NCI-H510A (cell line): ENCODE measurements at places on chromosomes 16 and 17.
A peak's percentile ranks its signal among the peaks of the same experiment; 100 is the strongest.

- no peak for DNase-seq
Observed at GRCh38 chr17:57442914-57443571, 186.7 kb downstream of the MSI2 start.

DNA sequence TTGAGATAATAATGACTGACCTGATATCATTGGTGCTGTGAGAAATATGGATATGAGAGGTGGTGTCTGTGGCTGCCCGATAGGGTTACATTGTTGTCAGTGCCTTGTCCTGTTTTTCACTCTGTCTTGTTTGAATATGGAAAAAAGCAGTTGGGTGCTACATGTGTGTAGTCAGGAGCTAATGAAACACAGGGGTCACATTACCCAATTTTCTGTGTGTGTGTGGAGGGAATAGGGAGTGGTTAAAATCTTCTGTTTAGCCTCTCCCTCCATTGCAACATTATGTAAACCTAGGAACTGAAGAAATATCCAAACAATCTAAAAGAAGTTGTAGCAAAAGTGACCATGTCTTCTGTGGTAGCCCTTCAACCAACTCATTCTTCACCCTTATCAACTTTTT lies 527.7 kb upstream of the SOX9 start:
- DNase-seq = no peak

- DNase-seq = no peak
Observed at GRCh38 chr16:80996688-80997138, 10.0 kb downstream of the CMC2 start.

DNA sequence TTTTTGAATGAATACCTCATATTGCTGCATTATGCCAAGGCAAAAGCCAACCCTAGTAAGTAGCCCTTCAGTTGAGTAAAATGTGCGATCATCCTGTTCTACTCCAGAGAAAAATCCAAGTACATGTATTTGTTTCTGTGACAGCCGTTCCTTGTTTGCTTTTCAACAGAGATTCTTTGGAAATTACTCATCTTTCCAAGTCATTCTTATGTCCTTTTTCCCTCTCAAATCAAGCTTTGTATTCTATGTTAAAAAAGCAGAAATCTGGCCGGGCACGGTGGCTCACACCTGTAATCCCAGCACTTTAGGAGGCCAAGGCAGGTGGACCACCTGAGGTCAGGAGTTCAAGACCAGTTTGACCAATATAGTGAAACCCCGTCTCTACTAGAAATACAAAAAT lies 112.9 kb upstream of the HAS3 start:
- no peak for DNase-seq

GRCh38 chr17:50935221-50935995 lies 69.3 kb upstream of the TOB1 start:
- no peak for DNase-seq

DNA sequence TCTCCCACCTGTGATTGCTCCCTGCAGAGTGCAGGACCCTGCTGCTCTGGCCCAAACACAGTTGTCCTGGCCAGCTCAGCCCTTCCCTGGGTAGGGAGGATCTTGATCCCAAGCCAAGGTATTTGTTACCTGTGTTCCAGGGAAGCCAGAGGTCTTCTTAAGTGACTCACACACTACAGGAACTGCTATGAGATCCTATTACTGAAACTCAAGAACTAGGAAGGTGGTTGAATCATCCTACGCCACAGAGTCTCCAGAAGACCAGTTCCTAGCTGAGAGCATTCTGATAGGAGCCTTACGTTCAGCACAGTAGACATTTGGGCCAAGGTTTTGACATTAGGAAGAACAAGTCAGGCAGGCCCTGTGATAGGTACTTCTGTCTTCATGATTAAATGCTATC lies 12.0 kb downstream of the CHST6 start:
- no peak for DNase-seq

GRCh38 chr17:39165841-39166349 lies at the start of gene ARL5C:
Gene ARL5C, minus strand, starts transcription at chr17:39166161. Its CDS starts 401 bp downstream, at chr17:39165760.
- DNase-seq = no peak

GRCh38 chr16:4364196-4365013 lies 7.2 kb upstream of the VASN start:
- no peak for DNase-seq

DNA sequence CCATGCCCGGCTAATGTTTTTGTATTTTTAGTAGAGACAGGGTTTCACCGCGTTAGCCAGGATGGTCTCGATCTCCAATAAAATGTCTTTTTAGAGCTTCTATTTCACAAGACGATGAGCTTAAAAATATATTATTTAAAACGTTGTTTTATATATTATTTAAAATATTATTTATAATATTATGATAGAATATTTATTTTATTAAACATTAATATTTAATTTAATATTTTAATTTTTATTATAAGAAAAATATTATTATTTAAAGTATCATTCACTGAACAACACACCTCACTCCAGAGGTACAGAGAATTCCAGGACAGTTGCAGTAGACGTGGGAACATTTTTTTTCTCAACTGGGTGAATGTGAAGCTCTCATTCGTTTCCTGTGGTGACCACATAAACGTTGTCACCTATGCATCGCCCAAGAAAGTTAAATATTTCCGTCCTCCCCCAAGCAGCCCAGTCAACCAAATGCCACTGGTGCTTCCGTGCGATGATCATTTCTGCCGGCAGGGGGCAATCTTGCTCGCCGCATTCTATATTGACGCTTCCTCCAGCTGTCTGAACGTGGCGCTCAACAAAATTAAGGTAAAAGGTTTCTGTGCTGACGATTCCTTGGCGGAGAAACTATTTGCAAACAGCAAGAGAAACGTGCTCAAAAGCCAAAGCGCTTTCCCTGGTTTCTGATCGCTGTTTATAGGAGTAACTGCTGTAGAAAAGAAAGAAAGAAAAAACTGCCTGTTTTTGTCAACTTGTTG lies 41.7 kb upstream of the PRSS54 start:
- DNase-seq = no peak

- DNase-seq = no peak
Observed at GRCh38 chr17:32586666-32587065, 99.9 kb downstream of the CDK5R1 start.

DNA sequence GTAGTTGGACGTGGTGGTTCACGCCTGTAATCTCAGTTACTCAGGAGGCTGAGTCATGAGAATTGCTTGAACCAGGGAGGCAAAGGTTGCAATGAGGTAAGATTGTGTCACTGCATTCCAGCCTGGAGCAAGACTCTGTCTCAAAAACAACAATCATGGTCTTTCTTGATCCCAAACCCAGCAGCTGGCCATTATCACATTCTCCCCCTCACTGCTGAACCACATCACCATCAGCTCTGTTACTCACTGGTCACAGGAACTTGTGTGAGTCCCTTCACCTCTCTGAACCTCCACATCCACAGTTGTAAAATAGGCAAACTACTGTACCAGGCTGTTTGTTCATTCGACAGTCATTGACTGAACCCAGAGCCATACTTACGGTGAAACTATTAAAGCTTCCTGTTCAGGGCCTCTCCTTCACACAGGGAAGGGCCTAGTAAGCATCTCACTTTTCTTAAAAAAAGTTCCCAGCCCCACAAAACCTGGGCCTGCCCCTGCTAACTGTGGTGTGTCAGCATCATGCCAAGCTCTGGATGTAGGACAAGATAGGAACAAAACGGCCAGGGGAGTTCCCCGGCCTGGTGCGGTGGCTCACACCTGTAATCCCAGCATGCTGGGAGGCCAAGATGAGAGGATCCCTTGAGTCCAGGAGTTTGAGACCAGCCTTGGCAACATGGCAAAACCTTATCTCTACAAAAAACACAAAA lies 104.7 kb downstream of the COPRS start:
- no peak for DNase-seq

DNA sequence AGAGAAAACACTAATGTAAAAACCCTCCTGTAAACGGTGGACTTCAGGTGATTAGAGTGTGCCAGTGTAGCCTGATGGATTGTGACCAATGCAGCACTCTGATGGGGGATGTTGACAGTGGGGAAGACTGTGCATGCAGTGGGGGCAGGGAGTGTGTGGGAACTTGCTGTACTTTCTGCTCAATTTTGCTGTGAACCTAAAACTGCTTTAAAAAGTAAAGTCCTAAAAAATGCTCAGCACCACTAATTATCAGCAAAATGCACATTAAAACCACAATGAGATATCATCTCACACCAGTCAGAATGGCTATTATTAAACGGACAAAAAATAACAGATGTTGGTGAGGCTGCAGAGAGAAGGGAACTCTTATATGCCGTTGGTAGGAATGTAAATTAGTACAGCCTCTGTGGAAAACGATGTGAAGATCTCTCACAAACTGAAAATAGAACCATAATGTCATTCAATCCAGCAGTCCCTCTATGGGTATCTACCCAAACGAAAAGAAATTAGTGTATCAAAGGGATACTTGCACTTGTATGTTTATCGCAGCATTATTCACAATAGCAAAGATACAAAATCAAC lies 9.7 kb upstream of the ULK2 start:
- no peak for DNase-seq

DNA sequence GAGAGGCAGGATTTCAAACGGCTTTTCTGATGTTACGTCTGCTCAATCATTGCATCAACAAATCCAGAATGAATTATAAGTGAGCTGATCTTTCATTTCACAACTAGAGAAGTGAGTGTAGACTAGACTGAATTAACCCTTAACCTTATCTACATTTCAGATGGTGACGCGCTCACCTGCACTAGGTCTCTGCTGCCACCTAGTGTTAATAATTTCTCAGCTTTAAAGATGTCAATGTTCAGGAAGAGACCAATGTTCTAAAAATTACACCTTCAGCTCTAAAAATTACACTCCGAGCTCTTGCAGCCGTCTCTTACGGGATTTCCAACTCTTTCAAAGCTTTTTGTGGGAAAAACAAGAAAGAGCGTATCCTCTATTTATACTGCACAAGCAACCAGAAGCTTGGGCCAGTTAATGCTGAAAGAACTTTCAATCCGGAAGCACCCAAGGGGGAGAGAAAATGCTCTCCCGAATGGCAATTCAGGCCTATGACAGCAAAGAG lies 88.2 kb upstream of the FA2H start:
- peak; percentile 6 for DNase-seq

- no peak for DNase-seq
Observed at GRCh38 chr16:19850131-19850817, 34.4 kb downstream of the GPRC5B start.

GRCh38 chr16:14334366-14335080 lies 263.4 kb downstream of the MRTFB start:
- no peak for DNase-seq

DNA sequence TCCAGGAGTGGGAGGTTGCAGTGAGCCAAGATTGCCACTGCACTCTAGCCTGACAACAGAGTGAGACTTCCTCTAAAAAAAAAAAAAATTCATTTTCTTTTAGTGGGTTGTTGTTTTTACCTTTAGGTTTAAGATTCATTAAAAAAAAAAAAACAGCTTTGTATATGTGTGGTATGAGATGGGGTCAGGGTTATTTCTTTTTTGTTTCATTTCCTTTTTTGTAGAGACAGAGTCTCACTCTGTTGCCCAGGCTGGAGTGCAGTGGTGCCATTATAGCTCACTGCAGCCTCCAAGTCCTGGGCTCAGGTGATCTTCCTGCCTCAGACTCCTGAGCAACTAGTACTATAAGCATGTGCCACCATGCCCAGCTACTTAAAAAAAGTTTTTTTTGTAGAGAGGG lies 47.0 kb downstream of the BCAS3 start:
- DNase-seq = no peak

DNA sequence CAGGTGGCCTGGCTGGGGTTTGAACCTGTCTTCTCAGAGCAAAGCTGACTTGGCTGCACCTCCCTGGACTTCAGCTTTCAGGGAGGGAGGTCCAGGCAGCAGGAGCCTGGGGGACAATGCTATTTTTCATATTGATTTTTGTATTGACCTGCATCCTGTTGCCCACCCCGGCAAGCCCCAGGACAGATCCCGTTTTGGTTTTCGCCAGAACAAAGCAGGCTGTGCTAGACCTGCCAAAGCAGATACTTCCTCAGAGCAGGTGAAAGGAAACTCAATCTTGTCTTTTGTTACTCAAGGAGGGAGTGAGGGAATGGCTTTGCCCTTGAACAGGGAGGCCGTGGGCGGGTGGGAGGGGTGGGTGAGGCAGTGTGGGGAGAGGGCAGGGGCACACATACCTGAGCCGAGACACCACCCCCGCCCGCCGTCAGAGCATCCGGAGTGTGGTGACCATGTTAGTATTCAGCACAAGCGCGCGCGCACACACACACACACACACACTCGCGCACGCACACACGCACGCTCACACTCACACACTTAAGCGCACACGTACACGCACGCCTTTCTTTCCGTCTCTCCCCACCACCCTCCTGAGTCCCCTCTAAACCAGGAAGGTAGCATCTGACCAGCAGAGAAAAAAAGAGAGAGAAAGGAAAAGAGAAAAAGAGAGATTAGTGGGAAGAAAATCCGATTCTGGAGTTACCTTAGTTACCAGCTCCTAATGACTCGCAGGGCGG lies 59.5 kb downstream of the RAI1 start:
- DNase-seq = no peak

DNA sequence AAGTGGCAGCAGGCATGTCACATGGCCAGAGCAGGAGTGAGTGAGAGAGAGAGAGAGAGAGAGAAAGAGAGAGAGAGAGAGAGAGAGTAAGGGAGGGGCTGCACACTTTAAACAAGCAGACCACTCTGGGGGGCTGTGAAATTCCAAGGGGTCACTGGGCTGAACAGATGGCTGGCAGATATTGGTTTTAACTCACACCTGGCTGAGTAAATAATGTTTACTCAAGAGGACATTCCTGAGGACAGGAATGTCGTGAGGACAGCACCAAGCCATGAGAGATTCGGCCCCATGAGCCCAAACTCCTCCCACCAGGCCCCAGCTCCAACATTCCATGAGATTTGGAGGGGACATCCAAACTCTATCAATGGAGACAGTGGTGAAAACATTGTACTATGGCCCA lies 269.7 kb downstream of the CBLN1 start:
- no peak for DNase-seq

GRCh38 chr17:20968913-20969616 lies 73.7 kb downstream of the USP22 start:
- DNase-seq = no peak

GRCh38 chr16:78297066-78297666 lies 197.7 kb downstream of the WWOX start:
- DNase-seq = peak; percentile 77

- DNase-seq = no peak
Observed at GRCh38 chr17:77438241-77439188, 297.7 kb downstream of the SEC14L1 start.

DNA sequence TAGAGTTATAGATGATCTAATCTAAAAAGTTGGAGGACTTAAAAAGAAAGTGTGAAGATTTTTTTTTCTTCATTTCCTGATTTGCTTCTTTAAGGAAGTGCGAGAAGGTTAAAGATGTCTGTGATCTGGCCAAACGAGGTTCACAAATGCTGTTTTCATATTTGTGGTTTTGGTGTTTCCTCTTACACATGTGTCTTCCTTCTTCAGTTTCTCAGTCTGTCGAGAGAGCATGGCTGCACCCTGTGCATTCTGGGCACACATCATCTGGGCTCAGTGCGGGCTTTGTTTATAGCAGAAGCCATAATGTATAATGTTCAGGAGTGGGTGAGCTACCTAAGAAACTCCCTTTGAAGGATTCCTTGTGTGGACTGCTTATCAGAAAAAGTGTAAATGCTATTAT lies 260.4 kb upstream of the TBX2 start:
- no peak for DNase-seq

DNA sequence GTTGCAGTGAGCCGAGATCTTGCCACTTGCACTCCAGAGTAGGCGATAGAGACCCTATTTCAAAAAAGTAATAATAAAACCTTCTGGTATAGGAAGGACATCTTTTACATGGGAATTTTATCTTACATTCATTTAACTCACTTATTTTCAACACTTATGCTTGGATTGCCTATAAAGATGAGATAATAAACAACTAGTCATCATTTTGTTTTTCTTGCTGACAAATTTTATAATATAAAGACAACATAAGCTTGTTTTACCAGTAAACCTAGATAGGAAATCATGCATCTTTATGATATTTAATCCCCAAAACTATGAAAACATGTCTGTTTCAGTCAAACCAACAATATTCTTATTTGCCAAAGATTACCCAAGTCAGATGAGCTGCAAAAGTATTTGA lies 17.0 kb downstream of the ABCC3 start:
- no peak for DNase-seq
